Stimulated activated CD4-positive, alpha-beta T cell treated with anti-CD3 and anti-CD28 coated beads, Interleukin-15, amount 100 ng/mL, for 1 hour (primary cell): ENCODE measurements at places on chromosomes 5 and 9.

DNA sequence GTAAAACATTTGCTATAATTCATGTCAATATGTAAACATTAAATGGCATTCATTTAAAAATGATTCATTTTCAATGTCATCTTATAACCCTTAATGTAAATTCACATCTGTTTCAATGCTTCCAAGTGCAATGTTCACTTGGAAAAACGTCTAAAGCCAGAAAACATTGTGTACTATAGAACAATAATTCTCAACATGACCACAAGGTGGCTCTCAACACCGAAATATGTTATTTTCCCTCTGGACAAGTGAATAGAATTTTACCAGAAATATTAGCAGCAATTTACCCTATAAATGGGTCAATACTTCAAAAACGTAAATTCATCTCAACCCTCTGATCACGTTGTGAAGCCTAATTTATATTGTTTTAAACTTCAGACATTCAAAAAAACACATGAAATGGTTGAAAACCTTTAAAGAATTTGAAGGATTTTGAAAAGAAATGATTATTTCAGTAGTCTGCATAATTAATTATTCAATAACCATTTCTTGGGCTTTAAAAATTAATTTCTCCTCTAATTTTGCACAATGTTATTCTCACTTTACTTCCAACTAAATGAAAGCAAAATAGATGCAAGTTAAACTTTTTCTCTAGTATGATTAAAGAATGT is 11.0 kb downstream of the CDH10 start:
- DNase-seq, result no peak

DNA sequence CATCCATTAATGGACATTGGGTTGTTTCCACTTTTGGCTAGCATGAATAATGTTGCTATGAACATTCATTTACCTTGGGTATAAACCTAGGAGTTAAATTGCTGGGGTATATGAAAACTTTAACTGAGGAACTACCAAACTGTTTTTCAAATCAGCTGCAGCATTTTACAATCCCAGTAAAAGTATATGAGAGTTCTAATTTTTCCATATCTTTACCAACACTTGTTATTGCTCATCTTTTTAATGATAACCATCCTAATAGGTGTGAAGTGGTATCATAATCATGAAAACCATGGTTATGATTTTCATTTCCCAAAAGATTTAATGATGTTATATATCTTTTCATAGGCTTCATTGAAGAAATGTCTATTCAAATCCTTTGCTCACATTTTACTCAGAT is 15.5 kb upstream of the FBXO38 start:
- no peak for DNase-seq

- no peak for DNase-seq
These were observed 98.2 kb downstream of the OXCT1 start for GRCh38 chr5:41772056-41772455.

DNA sequence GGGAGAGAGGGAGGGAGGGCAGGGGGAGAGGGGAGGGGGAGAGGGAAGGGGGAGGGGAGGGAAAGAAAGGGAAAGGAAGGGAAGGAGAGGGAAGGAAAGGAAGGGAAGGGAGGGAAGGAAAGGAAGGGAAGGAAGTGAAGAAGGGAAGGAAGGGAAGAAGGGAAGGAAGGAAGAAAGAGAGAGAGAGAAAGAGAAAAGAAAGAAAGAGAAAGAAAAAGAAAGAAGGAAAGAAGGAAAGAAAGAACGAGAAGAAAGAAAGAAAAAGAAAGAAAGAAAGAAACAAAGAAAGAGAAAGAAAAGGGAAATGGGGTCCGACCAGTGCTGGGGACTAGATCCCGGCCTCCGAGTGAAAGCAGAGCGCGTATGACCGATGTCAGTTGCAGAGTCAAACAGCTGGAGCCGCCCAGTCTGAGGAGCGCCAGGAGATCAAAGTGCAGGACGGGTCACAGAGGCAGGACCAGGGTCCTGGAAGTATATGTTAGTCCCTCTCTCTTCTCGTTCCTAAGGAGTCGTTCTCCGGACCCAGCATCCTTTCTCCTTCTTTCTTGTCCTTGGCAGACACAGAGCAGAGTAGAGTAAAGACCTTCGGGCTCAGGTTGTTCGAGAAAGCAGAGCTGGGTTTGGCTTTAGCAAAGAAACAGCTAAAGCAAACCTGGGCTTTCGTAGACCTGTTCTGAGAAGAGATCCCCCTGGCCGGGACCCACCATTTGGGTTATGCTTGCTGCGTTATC is 305.4 kb upstream of the MSX2 start:
- DNase-seq, result no peak

- DNase-seq, result no peak
These were observed 586.4 kb downstream of the LRRC70 start for GRCh38 chr5:63164838-63165535.

GRCh38 chr9:89435071-89435823 is 62.7 kb downstream of the SEMA4D start:
- no peak for DNase-seq

GRCh38 chr9:134965851-134966250 is 48.1 kb upstream of the FCN1 start:
- no peak for DNase-seq

DNA sequence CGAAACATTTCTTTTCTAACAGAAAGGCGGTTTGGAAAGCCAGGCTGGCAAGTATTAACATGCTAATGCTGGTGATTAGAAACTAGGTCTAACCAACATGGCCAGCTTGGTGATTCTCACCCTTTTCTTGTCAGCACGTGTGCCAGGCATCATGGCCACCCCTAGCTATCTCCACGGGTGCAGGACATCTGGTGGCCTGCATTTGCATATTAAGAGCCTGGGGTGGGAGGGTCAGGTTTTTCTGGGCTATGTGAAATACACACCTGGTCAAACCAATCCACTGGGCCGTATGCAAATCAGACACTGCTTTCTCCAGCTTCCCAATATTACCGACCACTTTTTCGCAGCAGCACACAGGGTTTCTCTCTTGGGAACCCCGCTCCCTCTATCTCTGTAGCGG is 612.1 kb downstream of the PTPRD start:
- no peak for DNase-seq

DNA sequence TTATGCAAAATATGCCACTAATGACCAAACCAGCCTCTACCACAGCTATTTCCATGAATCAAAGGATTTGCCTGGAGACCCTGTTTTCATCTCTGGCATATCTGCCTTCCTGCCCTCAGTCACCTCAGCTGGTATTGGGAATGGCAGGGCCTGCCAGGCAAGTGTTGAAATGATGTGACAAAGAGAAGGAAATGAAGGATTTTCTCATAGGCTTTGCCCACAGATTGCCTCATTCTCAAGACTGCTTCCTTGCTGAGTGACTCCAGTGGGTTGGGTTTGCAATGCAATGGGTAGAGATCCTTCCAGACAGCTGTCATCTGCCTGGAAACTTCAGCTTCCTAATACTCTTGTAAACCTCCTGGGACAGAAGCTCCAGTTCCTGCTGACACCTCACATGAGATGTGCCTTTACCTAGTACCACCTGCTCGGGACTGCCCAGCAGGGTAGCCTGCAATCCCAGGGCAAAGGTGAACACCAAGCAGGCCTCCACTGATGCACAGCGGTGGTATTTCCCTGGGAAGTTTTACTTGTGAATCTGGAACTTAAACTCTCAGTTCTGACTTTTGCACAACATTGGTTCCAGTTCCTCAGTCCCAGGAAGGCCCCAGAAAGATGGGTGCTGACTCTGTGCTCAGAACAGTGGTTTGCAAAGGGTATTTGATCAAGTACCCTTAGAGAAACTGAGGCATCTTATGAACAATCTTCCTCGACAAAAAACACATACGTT is 64.8 kb upstream of the SLC1A1 start:
- no peak for DNase-seq

GRCh38 chr5:98187945-98188344 is 585.5 kb upstream of the RGMB start:
- DNase-seq, result no peak

GRCh38 chr9:134641173-134641989 is at the start of gene COL5A1:
Gene COL5A1 (plus strand): TSS chr9:134641803. CDS start chr9:134642188, 385 bp downstream.
- peak; percentile 4 for DNase-seq

- peak; percentile 73 for DNase-seq
These were observed 7.5 kb downstream of the N4BP3 start for GRCh38 chr5:178120607-178121357.

DNA sequence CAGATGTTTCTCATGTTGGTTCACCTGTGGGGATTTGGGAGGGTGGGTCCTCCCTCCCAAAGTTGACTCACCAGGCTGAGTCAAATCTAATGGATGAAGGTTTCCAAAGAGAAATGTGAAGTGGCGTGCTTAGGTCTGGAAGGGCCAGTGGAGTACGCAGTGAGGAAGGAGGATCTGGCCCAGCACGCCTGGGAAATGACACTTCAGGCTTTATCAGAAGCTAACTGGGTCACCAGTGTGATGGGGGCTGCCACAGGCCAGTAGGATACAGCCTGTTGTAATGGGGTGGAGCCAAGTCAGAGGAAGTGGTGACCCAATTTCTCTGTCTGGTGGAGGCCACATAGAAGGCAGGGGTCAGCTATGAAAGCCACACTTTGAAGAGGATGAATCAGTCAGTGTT is 18.0 kb downstream of the POLR1E start:
- DNase-seq, result no peak

- no peak for DNase-seq
These were observed 4.9 kb upstream of the SH3PXD2B start for GRCh38 chr5:172458976-172459782.
